ENCODE measurements at places on chromosomes 5 and 9. TPM values are rescaled to one million over a fixed set of nuclear protein-coding genes. Genes with fewer than 3 reads are reported as not detected.

The LRRC19 gene
- total RNA-seq = 31.0 TPM

GRCh38 chr9:32454280-32454679 lies 69.8 kb downstream of the ACO1 start:
- no peak overlapping the region for H3K27ac ChIP-seq
- H3K4me1 ChIP-seq = no peaks in the 10 kb centered on the region
- H3K4me3 ChIP-seq = no peak overlapping the region
- no peaks in the 10 kb centered on the region for H3K27me3 ChIP-seq

- no peaks in the 10 kb centered on the region for H3K27me3 ChIP-seq
- no peaks in the 10 kb centered on the region for H3K36me3 ChIP-seq
- H3K4me1 ChIP-seq = no peaks in the 10 kb centered on the region
- DNase-seq = no peak
- H3K4me3 ChIP-seq = no peak overlapping the region
- H3K27ac ChIP-seq = no peak overlapping the region
These were observed 133.6 kb downstream of the PTPRD start for GRCh38 chr9:10479172-10479571.

DNA sequence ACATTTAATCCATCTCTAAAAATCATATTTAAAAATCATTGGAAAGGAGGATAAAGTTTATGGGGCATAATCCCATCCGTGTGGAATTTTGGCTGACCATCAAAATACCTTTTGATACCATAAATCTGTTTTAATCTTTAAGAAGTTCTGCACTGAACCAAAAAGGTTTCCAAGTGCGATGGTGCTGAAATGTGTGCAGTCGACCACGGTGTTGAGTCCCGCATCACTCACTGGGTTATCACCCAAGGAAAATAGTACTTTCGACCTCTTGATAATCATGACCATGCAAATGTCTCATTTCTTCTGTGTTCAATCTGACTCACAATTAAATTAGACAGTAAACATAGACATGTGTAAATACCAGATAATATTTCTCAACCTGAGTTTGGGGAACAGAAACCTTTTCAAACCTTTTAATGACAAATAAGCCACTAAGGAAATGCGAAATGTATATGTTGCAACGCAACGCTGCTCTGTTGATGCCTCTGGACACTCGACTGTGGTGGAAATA lies 62.0 kb upstream of the CDH6 start:
- no peaks in the 10 kb centered on the region for H3K36me3 ChIP-seq
- DNase-seq = no peak
- no peak overlapping the region for H3K4me3 ChIP-seq
- H3K27ac ChIP-seq = no peak overlapping the region
- no peaks in the 10 kb centered on the region for H3K4me1 ChIP-seq

DNA sequence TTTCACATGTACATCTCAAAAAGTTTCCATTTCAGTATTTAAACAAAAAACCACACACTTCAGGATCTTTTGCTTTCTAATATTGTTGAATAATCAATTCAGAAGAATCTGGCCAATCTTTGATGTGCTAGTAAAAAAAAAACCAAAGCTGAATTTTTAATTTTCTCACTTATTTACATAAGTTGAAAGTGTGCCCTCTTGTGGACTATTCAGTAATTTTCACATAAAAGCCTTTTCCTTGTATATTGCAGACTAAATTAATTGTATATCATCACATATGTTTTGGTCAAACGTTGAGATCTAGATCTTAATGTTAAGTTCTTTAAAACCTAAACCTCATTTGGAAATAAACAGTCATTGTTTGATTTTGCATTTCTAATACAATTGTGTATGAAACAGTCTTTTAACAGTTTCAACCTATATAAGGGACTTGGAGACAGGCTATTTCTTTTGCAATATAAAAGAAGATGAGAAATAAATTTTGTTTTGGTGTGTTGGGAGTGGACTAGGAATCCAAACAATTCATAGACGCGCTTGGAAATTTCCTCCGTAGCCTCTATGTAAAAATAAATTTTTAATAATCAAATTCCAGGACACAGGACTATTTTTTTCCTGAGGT lies 68.1 kb downstream of the NIPBL start:
- no peak overlapping the region for H3K4me3 ChIP-seq
- no peak overlapping the region for H3K27ac ChIP-seq
- H3K36me3 ChIP-seq = no peaks in the 10 kb centered on the region
- no peaks in the 10 kb centered on the region for H3K27me3 ChIP-seq
- DNase-seq = no peak

Data from transverse colon (tissue), 4 donors.